ENCODE measurements at places on chromosomes 7 and 10.

DNA sequence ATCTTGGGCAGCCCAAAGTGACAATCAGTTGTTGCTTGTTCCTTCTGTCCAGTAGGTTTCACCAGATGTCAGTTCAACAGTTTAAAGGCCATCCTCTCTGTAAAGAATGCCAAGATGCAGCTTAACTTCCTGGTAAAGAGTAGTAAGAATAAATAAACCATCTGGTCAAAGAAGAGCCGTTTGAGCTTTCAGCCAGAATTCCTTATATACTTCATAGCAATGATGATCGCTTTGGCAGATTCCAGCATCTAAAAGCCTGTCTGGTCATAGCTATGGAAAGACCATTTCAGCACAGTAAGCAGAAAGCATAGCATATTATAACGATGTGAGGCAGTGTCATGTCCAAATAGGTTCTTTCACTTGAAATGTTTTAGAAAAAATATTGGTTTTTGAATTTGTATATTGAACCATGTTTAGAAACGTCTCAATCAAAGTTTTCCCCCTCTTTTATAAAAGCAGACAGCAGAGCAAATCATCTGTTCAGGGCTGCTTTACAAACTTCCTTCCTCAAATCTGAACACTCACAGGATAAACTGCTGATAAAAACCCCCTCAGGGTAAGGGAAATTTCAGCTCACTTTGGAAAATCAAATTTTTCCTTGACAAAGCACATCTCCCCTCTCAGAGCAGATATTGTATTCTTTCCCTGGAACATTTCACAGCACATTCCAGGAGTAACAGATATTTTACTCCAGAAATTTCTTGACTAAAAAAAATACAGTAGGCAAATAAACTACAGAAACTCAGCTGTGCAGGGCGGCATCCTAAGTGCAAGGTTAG lies 184.1 kb downstream of the NOC3L start:
- no peak for DNase-seq

- DNase-seq: no peak
Measured at GRCh38 chr7:91137153-91137787, 127.0 kb upstream of the FZD1 start.

DNA sequence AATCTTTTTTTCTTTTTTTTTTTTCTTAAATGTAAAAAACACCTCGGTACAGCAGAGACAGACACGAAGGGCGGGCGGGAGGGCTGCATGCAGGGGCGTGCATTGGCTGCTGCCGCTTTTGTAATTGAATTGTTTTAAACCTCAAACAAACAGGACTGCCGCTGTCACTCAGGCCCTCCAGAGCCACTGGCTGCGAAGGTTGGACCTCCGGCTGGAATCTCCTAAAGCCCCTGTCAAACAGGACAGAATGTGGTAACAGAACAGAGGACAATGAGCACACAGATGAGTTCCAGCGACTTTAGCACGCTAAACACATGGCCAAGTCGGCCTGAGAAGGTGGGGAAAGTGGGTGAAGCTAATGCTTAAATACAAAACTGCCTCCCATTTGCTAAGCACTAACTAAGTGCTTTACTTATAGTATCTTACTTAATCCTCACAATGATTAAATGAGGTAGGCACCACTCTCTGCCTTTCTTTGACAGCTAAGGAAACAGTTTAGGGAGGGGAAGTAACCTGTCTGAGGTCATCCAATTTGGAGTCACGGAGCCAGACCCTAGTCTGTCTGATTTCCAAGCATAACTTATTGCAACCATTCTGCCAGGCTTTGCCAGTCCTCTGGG lies 3.0 kb upstream of the NDST2 start:
- no peak for DNase-seq

DNA sequence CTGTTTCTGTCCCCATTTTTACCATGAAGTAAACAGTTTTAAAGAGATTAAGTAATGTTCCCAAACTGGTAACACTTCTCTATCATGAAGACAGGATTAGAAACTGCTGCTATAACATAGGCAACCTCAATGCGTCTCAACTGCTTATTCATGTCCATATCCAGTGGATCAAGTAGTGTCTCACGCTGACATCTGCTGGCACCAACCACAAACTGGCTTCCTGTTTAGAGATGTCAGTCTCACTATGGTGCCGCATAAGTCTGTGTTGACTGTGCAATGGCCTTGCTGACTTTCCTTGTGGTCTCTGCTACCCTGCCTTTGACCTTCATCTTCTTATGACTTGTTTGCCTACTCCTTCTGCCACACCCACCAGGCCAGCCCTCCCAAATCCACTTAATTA lies 369.6 kb upstream of the DPP6 start:
- DNase-seq: no peak

- no peak for DNase-seq
Measured at GRCh38 chr10:117964536-117964935, 82.2 kb downstream of the RAB11FIP2 start.

GRCh38 chr7:117384688-117385362 lies 42.5 kb downstream of the ASZ1 start:
- DNase-seq: no peak

GRCh38 chr7:55073976-55074528 lies 55.2 kb downstream of the EGFR start:
- no peak for DNase-seq
